ENCODE measurements at places on chromosomes 3 and 15.
A peak's percentile ranks its signal among the peaks of the same experiment; 100 is the strongest.

GRCh38 chr15:81304226-81304625 lies 19.7 kb downstream of the STARD5 start:
- DNase-seq = peak; percentile 13

- DNase-seq = no peak
Measured at GRCh38 chr3:82505079-82505756, 743.8 kb upstream of the GBE1 start.

DNA sequence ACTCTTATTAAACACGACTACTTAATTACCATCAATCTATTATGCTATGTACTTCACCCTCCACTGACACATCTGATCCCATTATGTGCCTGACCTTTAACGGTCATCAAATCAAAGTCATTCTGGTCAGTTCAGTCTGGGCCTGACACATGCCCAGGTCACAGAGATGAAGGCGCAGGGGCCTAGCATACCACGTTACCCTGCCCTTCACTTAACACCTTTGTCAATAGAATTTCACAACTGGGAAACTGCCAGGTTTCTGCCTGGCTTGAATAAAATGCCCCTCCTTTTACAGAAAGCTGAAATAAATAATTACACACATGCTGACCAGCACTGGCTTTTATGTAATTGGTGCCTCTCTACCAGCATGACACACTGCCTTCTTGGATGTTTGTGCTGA lies 39.5 kb downstream of the MECOM start:
- no peak for DNase-seq

GRCh38 chr3:189322339-189322738 lies 150.6 kb downstream of the TPRG1 start:
- DNase-seq = no peak

- no peak for DNase-seq
Measured at GRCh38 chr3:126696701-126697267, 7.3 kb upstream of the CHCHD6 start.

DNA sequence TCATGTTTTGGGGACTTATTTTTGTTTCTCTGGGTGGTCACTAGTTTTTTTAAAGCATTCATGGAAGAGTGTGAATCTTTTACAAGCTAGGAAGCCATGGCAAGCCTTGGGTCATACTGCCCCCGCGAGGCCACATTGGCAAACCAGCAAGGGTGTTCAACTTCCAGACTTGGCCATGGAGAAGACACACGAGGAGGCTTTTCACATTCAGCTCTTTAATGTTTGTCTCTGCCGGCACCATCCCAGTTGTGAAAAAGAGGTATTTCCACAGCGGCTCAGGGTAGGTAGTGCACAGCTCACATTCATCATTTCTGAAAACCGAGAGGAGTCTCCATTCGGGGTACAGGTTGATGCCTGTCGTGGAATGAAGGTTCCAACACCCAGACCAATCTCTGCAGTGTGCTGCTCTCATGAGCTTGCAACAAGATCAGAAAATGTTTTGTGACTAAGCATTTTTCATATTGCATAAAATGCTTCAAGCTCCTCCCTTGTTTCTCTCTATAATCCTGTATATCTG lies 7.7 kb downstream of the CCR5 start:
- peak; percentile 74 for DNase-seq

- DNase-seq = peak; percentile 95
Measured at GRCh38 chr3:126129398-126129891, 45.5 kb upstream of the SLC41A3 start.

DNA sequence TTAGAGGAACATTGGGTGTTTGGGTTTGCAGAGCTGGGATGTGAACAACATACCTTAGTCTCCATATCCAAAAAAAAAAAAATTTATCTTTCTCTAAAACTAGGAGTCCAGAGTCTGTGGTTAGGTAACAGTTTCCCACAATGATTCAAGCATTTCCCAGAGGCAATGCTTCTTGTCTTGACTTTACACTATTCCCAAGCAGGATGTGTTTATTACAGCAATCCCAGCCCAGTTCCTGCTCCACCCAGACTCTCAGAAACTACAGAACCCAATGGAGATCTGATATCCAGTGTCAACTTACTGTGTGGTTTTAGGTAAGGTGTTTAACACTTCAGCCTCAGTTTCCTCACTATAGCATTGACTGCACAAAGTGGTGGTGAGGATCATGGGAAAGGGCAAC lies 2.3 kb upstream of the C3orf62 start:
- peak; percentile 30 for DNase-seq

- no peak for DNase-seq
Measured at GRCh38 chr3:106421426-106421825, 552.6 kb upstream of the CBLB start.

- DNase-seq = no peak
Measured at GRCh38 chr15:68275165-68275746, 2.3 kb upstream of the FEM1B start.

- DNase-seq = no peak
Measured at GRCh38 chr3:33237439-33237838, 18.8 kb upstream of the SUSD5 start.

- peak; percentile 37 for DNase-seq
Measured at GRCh38 chr3:51388286-51389029, 2.6 kb upstream of the RBM15B start.

- DNase-seq = no peak
Measured at GRCh38 chr3:184842433-184842832, 30.5 kb downstream of the VPS8 start.

GRCh38 chr3:42906848-42907183 lies 874 bp downstream of the ZNF662 start:
- no peak for DNase-seq

All from dermis blood vessel endothelial cell (primary cell).